ENCODE measurements at places on chromosomes 3 and 15. TPM values are rescaled to one million over a fixed set of nuclear protein-coding genes. Genes with fewer than 3 reads are reported as not detected.

Gene RYR3
- not detected for total RNA-seq

Gene ANKUB1
- not detected for total RNA-seq

Gene PRR23A
- not detected for total RNA-seq

Gene SPINK8
- not detected for total RNA-seq

Gene C2CD4B
- 0.26 TPM for total RNA-seq

Gene ROPN1
- not detected for total RNA-seq

Gene PROS1
- total RNA-seq: 57.9 TPM

Gene MKRN2
- 26.4 TPM for total RNA-seq

Gene IL5RA
- total RNA-seq: not detected

Gene CFAP20DC
- 1.1 TPM for total RNA-seq

Gene STRIT1
- total RNA-seq: not detected

All from aortic smooth muscle cell (primary cell).